ENCODE measurements at places on chromosomes 4 and X.

GRCh38 chr4:13673167-13673566, 45.6 kb upstream of the BOD1L1 start:
- no peak for DNase-seq

- no peak for DNase-seq
These were observed 12.7 kb upstream of the CD40LG start for GRCh38 chrX:136635235-136635634.

DNA sequence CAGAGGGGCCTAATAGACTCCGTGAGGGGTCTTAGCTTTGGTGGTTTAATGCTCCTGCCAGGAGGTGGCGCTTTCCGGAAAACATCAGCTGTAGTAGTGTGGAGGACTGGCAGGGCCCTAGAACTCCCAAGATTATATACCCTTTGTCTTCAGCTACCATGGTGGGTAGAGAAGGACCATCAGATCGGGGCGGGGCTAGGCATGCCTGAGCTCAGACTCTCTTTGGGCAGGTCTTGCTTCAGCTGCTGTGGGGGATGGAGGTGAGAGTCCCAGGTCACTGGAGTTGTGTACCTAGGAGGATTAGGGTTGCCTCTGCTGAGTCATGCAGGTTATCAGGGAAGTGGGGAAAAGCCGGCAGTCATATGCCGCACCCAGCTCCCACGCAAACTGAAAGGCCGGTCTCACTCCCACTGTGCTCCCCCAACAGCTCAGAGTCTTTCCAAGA, 63.0 kb upstream of the AGA start:
- DNase-seq, result no peak

DNA sequence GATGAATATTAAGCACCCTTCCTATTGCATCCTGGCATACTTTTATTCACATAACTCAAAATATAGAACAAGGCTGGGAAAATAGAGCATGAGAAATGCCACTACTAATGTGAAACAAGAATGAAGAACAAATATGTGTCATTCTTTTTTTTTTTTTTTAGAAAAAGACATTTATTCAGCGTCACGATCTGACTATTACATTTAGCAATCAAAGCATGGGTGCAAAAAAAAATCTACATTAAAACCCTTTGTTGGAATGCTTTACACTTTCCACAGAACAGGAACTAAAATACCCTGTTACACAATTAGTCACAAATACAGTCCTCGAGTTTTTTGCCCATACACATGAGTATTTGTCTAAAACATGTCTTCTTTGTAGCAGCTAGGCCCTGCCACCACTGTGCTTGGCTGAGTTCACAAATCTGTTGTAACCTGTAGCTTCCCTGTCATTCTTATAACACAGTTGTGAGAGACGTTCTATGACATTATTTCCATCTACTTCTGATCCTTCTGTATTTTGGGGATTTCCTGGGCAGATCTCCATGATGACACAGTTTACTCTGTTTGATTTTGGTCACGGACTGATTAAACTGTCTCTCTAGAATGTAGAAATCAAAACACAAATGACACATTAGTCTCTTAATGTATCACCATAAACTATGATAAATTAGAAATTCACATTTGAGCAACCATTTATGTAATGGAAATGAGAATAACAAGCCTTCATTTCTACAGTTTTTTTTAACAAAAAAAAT, 9.4 kb upstream of the TET2 start:
- no peak for DNase-seq

DNA sequence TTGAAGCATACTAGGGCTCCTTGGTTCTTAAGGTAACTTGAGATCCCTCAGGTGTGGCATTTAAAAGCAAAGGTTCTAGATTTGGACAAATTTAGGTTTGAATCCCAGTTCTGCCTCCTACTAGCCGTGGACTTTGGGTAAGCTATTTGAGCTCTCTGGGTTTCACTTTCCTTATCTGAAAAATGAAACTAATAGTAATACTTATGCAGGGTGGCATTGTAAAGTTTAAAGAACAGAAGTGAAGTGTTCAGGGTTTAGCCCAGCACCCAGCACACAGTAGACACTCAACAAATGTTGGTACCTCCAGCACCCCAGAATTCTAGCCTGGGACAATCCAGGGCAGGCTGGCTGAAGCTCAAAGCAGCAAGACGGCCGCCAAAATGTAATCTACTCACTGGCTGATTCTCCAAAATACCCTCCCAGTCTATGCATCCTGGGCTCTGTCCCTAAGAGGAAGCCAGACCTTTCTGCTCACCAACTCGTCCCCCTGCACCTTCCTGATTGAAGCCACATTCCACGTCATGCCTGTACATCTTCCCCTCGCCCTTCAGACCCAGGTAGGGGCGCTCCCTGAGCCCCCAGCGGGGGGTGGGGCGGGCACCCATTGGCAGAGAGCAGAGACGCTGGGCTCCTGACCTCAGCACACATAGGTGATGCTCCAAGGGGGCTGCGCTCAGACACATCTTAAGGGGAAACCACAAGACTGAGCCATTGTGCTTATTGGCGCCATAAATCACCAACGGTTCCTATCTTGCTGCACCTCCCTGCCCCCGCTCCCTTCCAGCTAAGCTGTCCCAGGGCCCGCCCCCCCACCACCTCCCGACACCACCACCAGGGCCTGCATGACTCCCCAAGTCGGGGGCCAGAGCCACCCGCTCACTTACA, 160.6 kb downstream of the BCOR start:
- no peak for DNase-seq

DNA sequence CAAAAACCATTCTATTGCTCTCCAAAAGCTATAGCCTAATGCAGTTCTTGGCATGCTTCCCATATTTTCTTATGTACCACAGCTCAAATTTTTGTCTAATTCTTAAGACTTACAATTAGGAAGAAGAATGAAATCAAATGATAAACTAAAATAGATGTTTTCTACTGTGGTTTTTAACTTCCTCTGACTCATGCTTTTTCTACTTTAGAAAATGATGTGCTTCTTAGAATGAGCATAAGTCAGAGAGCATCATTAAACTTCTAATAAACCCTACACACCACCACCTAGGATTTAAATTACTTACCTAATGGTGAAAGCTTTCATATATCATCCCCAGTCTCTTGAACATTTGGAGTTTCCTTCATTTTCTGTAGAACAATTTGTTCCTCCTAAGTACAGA, 217.0 kb upstream of the NDST3 start:
- DNase-seq, result no peak

DNA sequence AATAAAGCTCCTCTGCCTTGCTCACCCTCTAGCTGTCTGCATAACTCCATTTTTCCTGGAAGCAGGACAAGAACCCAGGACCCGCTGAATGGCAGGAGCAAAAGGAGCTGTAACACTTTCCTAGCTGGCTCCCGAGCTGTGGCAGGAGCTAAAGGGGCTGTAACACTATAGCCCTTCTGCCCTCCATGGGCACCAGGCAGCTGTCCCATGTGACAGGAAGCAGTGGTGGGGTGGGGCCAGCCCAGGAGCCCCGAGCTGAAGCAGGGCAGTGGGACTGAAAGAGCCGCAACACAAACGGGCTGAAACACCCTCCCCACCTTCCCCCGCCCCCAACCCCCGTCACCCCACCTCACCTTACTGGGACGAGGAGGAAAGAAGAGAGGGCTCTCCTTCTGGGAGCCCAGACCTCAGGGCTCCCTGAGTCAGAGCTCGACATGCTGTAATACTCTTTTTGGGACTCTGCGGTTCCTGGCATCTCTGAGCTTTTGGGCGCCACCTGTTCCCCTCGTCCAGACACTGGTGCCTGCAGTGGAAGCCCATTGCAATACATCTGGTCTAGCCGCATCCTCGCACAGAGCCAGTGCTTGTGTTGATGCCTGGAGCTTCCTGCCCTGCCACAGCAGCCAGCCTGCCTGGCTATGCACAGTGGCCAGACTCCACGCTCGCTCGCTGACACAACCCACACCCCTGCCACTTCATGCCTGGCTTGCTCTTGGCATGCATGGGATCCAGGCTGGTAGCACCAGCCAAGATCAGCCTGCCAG, 39.4 kb downstream of the PPM1K start:
- DNase-seq, result peak; percentile 19

- no peak for DNase-seq
These were observed 170.2 kb downstream of the CBR4 start for GRCh38 chr4:168839758-168840391.

- no peak for DNase-seq
These were observed 26.4 kb upstream of the TMPRSS11B start for GRCh38 chr4:68271851-68272357.

DNA sequence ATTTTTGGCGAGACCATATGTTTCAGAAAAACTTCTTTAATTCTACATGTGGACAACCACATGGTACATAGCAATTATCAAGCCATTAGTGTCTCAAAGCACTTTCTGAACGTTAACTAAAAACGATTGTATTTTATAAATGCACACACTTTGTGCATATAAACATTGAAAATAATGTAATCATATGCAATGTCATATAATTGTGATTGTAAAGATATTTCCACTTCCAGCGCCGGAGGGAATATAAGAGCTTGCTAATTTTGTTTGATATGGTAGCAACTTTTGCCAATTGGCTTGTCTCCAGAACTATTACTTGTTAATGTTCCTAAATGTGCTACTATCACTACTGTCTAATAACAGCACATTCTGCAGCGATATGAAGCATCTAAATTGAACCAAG, 162.3 kb upstream of the SMIM31 start:
- no peak for DNase-seq

GRCh38 chrX:30951003-30951402, 61.9 kb upstream of the TAB3 start:
- no peak for DNase-seq

- no peak for DNase-seq
These were observed 75.9 kb downstream of the C4orf51 start for GRCh38 chr4:145755802-145756201.

DNA sequence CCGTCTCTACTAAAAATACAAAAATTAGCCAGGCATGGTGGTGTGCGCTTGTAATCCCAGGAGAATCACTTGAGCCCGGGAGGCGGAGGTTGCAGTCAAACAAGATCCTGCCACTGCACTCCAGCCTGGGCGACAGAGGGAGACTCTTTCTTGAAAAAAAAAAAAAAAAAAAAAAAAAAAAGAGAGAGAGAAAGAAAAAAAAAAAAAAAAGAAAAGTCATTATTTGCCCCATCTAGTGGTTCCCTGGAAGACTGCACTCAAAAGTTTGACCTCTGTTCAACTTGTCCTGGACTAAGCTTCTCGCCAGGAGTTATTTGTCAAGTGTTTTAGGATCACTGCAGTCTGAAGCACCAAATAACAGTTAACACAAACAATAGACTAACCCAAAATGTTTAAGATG, 45.3 kb upstream of the KCTD8 start:
- DNase-seq, result no peak

GRCh38 chr4:137474711-137475301, 57.5 kb downstream of the PCDH18 start:
- DNase-seq, result no peak

- no peak for DNase-seq
These were observed 12.9 kb downstream of the HHIP start for GRCh38 chr4:144658903-144659302.

DNA sequence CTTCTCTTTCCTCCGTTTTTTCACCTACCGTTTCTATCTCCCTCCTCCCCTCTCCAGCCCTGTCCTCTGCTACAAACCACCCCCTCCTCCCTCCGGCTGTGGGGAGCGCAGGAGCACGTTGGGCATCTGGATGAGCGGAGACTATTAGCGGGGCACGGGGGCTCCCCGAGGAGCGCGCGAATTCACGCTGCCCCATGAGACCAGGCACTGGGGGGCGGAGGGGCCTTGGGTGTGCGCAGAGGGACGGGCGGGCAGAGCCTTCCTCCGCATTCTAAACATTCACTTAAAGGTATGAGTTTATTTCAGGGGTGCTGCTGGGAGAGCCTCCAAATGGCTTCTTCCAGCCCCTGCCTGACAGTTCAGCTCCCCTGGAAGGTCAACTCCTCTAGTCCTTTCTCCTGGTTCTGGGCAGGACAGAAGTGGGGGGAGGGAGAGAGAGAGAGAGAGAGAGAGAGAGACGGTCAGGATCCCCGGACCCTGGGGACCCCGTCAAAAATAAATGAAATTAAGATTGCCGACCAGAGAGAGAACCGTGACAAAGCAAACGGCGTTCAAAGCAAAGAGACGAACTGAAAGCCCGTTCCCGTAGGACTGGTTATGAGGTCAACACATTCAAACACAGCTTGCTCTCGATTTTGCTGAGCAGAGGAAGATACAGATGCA, 5.0 kb downstream of the SHOX start:
- DNase-seq, result no peak

- DNase-seq, result no peak
These were observed 934 bp downstream of the ZNF41 start for GRCh38 chrX:47482065-47482511.

- no peak for DNase-seq
These were observed 30.0 kb downstream of the PAPSS1 start for GRCh38 chr4:107689912-107690587.

DNA sequence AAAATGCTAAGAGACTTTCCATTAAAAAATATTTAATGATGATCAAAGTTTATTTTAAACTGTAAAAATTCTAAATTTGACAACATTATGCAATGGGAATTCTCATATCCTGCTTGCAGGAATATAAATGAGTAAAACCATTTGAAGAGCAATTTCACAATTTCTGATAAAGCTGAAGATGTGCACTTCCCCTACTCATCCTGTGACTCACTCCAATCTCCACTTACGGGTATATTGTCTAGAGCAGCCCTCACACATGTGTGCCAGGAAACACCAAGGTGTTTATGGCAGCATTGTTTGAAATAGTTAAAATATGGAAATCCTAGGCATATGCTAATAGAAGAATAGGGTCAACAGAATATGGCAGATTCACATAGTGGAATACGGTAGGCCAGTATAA, 158.4 kb downstream of the PDHA2 start:
- no peak for DNase-seq

GRCh38 chrX:113539599-113540356, 699.1 kb upstream of the AMOT start:
- DNase-seq, result no peak

- DNase-seq, result no peak
These were observed 320.8 kb upstream of the INTU start for GRCh38 chr4:127311924-127312323.

DNA sequence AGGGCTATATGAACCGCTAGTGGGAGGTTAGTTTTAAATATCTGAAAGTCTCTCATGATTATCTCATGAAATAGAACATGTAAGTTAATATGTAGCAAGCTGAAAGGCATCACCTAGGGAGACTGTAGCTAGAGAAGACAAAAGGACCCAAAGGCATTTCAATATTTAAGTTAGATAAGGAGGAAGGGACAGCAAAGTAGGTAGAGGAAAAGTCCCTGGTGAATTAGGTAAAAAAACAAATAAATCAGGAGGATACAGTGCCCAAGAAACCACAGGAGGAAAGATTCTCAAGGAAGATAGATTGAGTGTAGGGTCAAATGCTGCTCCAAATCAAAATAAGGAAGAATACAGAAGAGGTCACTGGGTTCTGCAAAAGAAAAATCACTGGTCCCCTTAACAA, 175.5 kb downstream of the GASK1B start:
- DNase-seq, result no peak

DNA sequence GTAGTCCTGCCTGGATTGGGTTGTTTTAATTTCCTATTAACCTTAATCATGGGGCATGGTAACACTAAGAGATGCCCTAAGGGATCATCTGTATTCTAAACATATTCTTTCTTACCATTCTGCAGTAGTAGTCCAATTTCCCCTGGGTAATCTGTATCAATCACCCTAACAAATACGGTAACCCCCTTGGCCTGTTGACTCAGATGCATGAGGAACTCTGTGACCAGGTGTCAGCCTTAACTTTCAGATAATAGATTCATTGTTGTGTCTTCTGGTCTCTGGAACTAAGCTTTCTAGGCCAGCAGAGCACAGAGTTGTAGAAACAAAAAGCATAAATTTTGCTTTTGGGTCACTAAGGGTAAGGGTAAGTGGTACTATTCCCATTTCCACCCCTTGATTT, 13.1 kb upstream of the BANK1 start:
- no peak for DNase-seq

GRCh38 chr4:17713779-17714178, 67.6 kb downstream of the FAM184B start:
- no peak for DNase-seq

- no peak for DNase-seq
These were observed 37.2 kb upstream of the HSD17B10 start for GRCh38 chrX:53471346-53471745.
